Activated naive CD4-positive, alpha-beta T cell treated with Interleukin-2 at 50 U/mL for 16 hours (primary cell): ENCODE measurements at places on chromosomes 1 and 21.

DNA sequence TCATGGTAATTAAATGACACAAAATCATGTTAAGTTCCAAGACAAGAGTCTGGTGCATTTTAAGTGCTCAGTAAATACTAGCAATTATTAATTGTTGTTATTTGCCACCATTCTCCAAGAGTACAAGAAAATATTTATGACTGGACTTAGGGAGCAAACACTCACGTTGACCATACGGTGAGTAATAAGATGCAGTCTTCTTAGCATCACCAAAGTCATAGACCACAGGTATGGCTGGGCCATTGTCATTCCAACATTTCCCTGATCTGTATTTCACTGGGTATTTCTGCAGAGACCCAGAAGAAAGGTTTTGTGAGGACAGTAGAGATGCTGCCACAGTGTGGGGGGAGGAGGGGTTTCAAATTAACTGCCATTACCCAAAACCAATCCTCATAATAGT lies 4.7 kb downstream of the ITLN2 start:
- no peak for DNase-seq

DNA sequence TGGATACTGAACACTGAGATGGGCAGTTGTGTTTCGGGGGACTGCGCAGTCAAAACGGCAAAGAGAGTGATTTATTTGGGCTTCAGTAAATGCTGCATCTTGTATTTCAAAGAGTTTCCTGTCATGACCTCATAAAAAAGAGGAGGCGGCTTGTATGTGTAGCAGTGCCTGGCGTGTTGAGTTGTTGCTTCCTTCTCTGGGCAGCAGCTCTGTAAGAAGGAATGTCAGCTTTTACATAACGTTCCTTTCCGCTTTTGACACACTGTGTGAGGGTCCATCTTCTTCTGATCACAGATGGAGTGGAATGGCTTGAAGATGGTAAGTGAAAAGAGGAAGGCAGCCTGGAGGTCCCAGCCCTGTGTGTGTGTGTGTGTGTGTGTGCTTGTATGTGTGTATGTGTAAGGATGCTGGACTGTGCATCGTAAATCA lies 941 bp downstream of the ELAVL4 start:
- no peak for DNase-seq

- no peak for DNase-seq
Measured at GRCh38 chr21:46141767-46142581, 13.4 kb downstream of the FTCD start.

- DNase-seq = no peak
Measured at GRCh38 chr1:2956576-2956975, 64.7 kb upstream of the ACTRT2 start.

DNA sequence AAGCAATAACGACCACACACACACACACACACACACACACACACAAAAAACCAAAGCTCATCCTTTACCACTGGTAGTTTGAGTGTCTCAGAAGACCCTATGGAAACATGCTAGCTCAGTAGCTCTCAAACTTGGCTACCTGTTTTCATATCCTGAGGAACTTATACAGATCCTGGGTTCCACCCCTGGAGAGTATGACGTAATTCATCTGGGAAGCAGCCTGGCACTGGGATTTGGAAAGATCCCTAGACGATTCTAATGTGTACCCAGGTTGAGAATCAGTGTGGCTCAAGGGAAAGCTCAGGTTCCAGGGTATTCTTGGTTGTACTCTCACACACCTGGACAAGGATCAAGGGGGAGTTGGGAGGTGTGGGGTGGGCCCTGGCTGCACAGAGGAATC lies 85.9 kb downstream of the SELENOF start:
- DNase-seq = no peak

DNA sequence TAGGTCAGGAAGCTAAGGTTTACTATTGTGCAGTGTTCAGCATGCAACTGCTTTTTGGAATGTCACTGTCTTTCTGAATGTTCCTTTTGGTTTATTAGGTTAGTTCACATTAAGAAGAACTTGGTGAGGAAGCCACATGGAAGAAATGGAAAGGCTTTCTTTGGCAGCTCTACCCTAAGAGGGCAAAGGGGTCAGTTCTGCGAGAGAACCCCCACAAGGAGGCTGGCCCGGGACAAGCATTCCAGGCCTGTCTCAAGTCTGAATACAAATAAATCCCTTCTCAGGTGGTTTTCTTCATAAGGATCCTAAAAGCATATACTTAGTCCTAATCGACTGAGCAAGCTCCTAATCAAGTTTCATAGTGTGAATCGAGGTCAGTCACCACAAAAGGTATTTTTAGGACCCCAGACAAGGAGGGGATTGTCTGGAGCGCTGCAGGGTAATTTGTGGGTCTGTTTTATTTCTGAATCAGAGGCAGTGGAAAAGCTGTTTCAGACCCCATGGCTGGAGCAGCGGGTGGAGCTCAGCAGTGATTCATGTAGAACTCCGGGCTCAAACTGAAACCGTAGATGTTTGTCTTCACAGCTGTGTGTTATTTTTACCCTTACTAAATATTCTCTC lies 63.3 kb downstream of the ERG start:
- DNase-seq = no peak

DNA sequence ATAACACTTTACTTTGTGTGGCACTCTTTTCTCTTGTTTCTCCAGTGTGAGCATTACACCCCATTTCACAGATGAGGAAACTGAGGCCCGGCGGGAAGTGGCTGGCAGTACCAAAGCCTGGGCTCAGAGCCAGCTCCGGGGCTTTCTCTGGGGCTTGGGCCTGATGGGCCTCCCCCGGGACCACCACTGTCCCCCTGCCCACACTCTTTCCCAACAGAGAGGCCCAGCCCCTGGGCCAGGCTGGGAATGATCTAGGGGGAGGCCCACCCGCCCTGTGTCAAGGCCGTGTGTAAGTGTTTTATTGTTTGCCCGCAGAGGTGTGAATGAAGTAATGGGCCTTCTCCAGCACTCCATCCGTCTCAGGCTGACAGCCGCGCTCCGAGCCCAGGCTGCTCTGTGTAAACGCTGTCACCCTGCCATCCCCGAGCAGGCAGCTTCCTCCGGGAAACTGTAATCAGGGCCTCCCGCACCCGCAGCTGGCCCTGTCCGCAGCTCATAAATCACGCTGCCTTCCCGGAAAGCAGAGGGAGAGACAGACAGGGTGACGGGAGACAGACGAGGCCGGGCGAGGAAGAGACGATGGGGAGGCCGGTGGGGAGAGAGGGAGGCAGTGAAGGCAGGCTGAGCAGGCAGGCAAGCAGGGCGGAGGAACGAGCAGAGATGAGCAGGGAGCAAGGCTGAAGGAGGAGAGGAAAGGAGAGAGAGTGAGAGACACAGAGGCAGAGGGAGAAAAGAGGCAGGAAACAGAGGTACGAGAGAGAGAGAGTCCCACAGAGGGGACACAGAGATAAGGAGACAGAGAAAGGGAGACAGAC lies 109.7 kb upstream of the ZBTB40 start:
- DNase-seq = no peak

DNA sequence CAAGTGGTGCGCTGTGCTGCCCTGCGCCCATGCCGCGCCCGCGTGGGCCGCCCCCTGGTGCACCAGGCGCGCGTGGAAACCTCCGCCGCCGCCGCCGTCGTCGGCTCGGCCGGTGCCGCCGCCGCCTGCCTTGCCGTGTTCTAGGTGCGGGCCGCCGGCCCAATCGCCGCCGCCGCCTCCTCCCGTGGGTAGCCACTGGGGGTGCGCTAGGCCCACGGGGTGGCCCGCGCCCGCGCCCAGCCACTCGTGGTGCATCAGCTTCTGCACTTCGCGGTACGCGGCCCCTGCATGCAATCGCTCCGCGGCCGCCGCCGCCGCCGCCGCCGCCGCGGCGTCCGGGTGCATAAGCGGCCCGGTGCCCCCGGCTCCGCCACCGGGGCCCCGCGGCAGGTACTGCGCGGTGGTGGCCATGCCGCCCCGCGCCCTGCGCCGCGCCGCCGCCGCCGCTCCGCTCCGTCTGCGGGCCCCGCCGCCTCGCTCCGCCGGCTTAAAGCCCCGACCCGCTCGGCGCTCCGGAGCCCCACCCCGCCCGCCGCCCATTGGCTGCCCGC lies at the start of gene POU3F1:
POU3F1 (minus strand) TSS at position 461 of the 551 bp plus-strand sequence; CDS start at position 411, 50 bp downstream.
- DNase-seq = peak; percentile 20

DNA sequence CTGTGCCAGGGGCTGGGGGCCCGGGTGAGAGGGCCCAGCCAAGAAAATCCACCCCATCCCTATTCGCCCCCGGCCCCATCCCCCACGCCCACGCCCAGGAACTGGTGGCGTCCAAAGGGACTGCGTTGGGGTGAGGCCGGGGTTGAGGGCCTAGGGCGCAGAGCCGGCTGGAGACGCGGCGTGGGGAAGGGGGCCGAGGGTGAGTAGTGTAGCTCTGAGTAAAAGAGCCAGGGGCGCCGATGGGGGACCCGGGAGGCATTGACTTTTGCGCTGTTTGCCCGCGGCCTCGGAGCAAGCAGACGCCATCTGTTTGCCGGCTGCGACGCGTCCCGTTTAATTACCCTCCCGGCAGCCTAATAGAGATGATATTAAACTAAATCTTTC lies 3.5 kb upstream of the DMRTA2 start:
- no peak for DNase-seq

GRCh38 chr1:201184307-201185122 lies 6.1 kb upstream of the IGFN1 start:
- no peak for DNase-seq
